ENCODE measurements at places on chromosomes 2 and 18.

- DNase-seq, result no peak
These were observed 11.0 kb upstream of the PTPN2 start for GRCh38 chr18:12895014-12895413.

GRCh38 chr2:84839851-84840250 lies 41.0 kb downstream of the TRABD2A start:
- DNase-seq, result no peak

DNA sequence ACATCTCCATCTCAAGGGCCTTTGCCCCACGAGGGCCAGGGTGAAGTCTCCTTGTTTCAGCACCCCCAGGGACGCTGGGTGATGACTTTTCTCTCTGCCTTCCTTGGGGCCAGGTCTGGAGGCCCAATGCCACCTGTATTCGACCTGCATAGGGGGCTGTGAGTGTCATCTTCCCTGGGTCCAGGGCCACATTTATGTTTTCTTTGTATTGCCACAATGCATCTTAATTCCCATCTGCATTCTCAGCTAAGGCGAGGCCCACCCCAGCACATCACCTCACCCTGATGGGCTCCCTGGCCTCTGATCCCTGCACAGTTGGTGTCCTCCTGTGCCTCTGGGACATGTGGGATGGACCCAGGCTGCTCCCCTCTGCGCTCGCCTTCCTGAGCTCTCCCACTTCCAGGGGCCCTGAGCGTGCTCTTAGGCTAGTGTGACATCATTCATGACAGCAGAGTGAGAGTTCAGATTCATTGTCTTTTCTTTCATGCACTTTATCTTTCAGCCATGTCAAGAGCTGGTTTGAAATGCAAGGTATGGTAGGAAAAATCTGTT lies 122.0 kb upstream of the COPS8 start:
- no peak for DNase-seq

- DNase-seq, result no peak
These were observed 111.5 kb upstream of the LDLRAD4 start for GRCh38 chr18:13107074-13107473.

- no peak for DNase-seq
These were observed 183.9 kb upstream of the KLHL14 start for GRCh38 chr18:32956591-32957315.

DNA sequence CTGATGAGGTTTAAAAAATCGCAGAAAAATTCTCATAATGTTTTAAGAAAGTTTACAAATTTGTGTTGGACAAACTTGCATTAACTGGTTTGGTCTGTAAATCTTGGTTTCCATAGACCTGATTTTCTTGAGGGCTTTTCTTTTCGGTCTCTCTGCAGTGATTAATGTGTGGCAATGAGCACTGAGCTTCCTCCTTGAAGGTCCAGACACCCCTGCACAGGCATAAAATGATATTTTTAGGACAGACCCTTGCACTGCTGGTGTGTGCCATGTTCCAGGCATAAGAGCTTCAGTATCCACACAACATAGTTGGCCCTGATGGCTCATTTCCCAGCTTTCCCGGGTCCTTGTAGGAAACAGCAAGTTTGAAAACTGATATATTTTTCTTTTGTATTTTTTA lies 33.7 kb downstream of the MRPL33 start:
- no peak for DNase-seq

DNA sequence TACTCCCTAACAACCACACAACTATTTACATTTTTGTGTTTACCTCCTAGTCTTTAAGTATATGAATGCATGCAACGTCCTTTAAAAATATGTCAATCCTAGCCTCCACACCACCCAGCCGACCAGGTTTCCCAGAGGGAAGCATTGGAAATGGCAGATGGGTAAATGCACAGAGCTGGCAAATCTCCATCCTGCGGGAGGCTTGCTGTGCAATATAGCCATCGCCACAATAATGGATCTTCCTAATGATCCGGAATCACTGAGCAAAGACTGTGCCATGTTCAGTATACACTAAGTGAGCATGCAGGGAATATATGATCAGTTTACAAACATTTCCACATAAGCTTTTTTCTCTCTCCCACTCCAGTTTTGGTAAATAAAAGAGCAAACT lies 131.8 kb downstream of the NEDD4L start:
- DNase-seq, result no peak

DNA sequence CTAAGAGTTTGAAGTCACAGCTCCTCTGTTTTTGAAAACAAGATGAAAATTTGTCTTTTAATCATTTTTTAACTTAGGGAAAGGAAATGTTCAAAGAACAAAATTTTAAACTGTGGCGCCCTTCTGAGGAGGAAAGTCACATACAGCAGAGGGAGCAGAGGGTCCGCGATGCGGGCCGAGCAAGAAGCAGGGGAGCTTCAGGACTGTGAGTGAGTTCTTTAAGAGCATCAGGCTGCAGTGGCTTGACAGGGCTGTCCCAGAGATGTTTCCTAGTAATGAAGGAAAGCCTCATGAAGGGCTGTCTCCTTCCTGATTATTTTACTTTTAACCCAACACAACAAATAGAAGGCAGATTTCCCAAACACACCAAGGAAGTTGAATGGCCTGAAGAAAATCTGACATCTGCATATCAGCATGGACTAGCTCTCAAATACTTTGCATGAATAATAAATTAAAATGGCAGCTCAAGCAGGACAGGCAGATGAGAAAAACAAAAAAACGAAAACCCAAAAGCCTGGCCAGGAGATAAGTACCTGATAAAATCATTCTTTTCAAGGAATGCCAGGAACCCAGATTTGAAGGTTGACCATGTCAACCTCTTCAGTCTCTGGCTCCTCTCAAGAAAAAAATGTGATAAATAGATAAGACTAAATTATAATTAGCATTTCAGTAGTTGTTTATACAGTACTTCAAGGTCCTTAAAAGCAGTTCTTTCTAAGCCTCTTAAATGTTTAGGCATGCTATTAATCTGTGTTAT lies 60.8 kb downstream of the SLC40A1 start:
- no peak for DNase-seq

DNA sequence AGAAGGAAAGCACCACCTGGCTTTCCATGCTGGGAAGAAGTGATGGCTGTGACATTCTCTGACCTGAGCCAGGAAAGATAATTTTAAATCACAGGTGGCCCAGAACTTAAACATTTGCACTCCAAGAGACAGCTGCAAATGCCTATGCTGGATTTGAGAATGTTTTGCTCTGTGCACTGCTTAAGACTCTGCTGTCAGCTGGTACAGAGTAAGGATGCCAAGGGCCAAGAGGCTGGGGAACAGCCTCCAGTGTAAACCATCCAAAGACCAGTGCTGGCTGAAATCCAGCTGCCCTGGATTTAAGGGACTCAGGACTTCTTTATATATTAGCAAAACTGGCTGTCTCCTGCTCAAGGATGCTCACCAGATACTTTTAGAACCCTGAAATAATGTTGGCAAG lies 3.9 kb downstream of the HOXD8 start:
- DNase-seq, result no peak

DNA sequence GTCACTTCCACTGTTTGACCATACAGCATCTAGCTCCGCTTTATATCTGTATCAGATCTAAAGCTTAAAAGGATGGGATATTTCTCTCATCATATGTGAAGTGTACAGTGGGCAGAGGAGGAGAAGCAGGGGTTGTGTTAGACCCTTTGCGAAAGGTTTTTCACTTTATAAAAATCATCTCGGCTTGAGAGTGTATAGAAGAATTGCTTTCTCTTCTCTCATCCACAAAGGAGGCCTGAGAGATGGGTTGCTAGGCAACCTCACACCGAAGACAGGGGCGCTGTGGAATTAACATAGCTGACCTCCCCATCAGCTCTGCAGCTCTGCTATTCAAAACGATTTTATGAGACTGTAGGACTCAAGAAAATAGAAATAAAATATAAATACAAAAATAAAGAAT lies 70.2 kb upstream of the GALNT3 start:
- DNase-seq, result no peak

GRCh38 chr2:30339071-30339470 lies 107.7 kb downstream of the LBH start:
- no peak for DNase-seq

DNA sequence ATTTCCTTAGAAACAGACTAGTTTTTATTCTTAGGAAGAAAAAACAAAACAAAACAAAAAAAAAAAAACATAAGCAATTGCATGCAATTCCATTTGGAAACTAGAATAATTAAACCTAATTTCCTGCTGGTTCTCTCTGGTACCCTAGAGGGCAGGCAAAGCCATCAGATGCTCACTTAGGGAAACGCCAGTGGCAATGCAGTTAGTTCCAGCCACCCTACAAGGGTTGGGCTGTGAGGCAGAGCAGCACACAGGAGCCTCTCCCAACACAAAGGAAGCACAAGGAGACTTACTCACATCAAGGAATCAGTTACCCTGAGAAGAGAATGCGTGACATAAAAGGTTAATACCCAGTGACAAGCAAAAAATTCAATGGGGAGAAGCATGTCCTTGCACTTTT lies 28.8 kb downstream of the CCDC93 start:
- no peak for DNase-seq

- DNase-seq, result no peak
These were observed 219.9 kb upstream of the FBXO11 start for GRCh38 chr2:48126162-48126561.

DNA sequence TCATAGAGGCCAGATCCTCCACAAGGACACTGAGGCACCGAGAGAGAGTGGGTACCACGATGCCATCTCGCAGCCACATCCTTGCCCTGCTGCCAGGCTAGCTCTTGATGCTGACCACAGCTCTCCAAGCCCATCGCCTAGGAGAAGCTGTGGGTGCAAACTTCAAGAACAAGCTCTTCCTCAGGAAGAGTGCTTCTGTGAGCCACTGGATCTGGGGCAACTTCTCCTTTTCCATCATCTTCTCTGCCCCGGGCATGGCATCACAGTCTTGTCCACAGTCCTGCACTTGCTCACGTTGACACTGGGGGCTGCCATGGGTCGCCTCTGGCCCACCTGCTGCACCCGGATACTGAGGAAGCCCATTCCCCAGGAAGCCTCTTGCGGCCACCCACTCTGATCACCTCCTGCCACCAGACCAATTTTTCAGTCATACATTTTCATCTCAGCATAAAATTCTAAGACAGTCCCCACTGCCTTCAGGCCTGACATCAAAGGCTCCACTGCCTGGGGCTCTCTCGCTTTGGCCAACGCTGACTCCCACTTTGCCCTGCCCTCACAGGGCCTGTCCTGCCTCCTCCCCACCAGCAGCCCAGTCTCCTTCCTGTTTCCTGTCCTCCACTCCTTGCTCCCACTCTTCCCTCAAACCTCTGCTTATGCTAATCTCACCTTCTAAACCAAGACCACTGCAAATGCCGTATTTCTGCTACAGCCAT lies 243.9 kb downstream of the AFF3 start:
- no peak for DNase-seq

DNA sequence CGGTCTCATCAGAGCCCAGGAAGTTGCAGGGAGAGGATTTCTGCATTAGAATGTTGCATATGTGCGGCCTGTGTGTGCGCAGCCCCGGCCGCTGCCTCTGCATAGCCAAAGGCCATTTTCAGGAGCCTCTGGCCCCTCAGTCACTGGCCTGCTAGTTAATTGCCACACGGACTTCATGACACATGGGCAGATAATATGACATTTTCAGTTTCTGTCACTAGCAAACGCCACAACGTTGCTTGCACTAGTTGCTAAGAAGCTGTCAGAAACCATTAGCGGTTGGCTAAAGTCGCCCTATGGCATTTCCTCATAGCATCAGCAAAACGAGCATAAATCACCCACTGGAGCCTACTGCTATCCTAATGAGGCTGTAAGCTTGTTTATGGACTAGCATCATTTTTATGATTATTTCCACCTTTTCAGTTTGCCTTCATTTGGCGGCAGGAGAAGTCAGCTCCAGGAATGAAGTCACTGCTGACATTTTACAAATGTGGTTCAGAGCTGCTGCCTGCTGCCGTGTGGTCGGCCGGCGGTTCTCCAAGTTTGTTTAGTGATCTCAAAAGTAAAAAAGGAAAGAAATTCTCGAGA lies 73.7 kb downstream of the MEIS1 start:
- DNase-seq, result no peak

GRCh38 chr2:18136881-18137475 lies 258.5 kb downstream of the KCNS3 start:
- no peak for DNase-seq

DNA sequence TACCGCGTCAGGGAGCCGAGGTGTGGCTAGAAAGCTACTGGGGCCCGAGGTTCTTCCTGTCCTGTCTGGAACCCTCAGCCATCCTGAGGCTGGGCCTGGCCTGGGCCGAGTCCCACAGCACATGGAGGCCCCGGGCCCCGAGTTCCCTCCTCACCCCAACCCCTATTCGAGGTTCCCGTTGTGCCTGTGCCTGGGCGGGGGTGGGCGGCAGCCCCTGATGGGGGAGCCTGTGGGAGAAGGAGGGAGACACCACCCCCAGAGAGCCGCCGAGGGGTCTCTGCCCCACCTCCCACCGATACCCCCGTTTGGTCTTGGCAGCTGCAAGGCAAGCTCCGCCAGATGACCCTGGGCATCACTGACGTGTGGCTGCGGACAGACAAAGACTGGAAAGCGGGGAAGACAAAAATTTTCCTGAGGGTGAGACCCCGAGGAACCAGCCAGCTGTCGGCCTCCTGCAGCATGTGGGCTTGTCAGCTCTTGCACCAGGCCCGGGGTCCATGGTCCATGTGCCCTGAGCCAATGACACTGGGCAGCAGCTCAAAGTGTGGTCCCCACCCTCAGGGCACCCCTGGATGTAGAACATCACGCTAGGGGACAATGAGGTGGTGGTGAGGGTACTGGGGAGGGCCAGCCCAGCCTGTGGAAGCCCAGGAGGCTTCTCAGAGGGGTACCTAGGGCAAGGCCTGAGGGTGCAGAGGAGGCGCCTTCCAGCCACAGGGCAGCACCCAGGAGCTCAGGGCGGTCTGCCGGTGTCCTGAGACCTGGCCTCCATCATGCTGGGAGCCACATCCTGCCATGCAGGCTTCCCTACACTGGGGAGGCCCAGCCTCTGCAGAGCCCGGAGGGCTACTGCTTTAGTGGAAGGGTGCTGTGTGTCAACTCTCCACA lies 52.5 kb upstream of the GPR17 start:
- no peak for DNase-seq

DNA sequence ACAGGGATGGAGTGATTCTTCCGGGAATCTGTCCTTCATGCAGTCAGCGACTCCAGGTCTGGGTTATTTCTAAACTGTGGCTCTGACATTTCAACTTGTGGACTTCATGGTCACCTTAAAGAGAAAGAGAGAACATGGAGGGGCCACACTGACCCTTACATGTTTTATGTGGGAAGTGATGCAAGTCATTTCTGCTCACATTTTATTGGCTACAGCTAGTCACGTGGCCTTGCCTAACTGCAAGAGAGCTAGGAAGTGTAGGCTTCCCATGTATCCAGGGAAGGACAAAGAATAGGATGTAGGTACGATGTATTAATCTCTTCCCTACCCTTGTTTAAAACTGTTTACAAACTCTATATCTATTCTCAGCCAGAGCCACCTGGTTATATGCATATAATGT lies 30.3 kb upstream of the AFTPH start:
- no peak for DNase-seq

- DNase-seq, result no peak
These were observed 193.8 kb downstream of the LRRTM4 start for GRCh38 chr2:77328134-77328931.

DNA sequence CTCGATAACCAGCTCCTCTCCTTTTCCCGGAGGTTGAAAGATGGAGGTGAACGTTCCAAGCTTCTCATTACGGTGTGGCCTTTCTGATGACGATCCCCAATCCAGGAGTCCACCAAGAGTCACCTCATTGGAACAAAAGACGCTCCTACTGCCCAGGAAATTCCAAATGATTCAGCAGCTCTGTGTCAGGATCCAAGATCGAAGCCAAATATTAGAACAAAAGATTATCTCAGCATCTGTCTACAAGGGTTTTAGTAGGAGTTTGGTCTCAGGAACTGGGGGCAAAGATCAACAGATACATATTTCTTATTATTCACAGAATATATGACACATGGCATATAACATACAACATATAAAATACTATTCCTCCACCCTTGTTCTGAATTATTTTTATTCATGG lies 161.1 kb upstream of the RAB12 start:
- DNase-seq, result no peak

Data from activated T-cell treated with anti-CD3 and anti-CD28 coated beads for 1 hour (primary cell).